ENCODE measurements at places on chromosomes 3 and 15.

- DNase-seq, result no peak
Observed at GRCh38 chr3:10522646-10523303, 17.4 kb upstream of the ATP2B2 start.

- no peak for DNase-seq
Observed at GRCh38 chr3:42037318-42037945, 53.7 kb upstream of the TRAK1 start.

- peak; percentile 70 for DNase-seq
Observed at GRCh38 chr3:69504232-69504631, 118.3 kb upstream of the FRMD4B start.

DNA sequence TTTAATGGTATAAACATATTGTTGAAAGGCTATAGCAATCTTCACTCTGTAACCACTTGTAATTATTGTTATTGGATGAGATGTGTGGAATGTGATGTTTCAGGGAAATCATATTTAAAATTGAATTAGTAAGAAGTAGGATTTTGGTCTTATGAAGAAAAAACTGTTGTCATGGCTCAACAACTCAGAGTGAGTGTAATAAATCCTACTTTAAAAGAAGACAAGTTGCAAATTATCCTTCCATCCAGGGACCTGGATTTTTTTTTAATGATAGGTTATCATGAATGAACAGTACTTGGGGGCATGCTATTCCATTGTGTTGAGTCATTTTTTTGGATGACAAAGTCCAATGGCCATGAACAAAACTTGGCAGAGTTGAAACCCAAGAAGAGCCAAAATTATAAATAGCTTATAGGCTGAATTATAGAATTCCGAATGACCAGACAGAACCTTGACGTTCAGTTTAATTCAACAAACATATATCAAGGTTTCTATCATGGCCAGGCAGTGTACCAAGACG, 625.5 kb upstream of the ZNF717 start:
- peak; percentile 40 for DNase-seq

DNA sequence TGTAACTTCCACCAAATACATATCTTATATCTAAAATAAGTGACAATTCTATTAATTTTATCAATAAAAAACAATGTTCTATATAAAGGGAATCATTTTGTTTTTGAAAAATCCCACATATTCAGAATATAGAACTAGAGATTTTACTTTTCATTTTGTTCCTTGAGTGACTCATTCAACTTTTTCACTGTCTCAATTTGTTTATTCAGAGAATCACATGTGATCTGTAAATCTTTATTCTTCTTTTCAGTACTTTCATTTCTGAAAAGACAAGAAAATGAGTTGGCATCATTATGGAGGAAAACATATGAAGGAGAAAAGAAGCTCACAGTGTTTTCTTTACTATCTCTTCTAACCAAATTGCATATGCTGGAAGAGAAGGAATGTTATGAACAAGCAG, 35.0 kb downstream of the CIP2A start:
- DNase-seq, result no peak

GRCh38 chr3:124772081-124772831, 42.0 kb downstream of the UMPS start:
- peak; percentile 54 for DNase-seq

DNA sequence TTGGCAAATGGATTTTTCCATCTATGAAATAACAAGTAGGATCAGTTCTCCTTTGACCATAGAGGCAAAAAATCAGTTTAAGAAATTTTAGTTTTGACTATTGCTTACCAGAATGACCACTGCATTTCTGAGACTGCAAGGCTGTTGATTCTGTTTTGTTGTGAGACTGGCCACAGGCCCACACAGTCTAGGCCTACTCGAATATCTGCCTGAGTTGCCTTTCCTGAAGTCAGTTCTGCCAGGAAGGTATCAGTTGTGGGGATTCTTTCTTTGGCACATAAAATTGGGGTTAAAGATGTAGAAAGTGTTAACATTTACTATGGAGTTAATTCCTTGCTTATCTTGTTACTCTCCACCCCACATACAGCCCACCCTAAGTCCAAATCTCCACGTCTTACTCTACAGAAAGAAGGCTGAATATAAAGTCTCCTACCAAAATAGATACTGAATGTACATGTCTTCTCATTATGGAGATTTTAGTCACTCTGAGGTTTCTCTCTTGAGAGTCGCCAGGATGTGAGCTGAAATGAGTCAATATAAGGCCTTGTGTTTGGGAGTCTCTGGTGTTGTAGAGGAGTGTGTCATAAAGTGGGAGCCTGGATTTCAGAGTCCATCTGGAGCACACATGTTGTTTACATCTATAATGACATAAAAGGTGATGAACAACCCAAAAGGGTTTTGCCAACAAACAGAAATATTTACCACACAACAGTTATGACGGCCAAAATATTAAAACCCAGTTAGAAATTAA, 45.0 kb upstream of the WWTR1 start:
- peak; percentile 96 for DNase-seq

DNA sequence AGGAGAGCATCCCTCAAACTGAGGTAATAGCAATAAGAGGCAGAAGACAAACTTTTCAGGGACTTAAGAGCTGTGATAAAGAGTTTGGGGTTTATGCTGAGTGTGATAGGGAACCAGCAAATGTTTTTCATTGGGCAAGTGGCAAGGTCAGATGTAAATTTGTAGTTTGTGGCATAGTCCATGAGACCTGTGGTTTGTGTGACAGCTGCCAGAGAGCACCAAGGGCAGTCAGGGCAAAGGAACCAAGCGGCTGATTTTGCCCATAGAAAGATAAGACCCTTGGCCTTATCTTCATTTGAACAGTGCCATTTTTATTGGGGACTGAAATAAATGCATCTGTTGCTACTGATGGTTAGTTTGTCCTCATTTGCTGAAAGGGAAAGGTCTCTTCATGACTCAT, 220.3 kb downstream of the LRRN1 start:
- no peak for DNase-seq

DNA sequence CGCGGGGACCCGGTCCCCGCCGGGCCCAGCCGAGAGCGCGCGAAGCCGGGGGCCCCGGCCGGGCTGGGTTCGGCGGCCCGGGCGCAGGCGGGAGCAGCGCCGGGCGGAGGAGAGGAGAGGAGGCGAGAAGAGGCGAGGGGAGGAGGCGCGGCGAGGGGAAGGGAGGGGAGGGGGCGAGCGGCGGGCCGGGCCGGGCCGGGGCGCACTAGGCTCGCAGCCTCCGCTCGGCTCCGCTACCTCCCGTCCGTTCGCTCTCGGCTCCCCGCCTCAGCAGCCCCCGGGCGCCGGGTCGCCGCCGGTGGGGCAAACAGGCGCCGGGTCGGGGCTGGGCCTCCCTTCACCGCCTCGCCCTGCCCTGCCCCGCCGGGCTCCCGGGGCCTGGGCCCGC, 351 bp downstream of the INSYN1 start:
- peak; percentile 8 for DNase-seq

- peak; percentile 46 for DNase-seq
Observed at GRCh38 chr15:101288905-101289513, 6.0 kb downstream of the SNRPA1 start.

GRCh38 chr3:134155446-134155845, 95.2 kb downstream of the RYK start:
- no peak for DNase-seq

- DNase-seq, result no peak
Observed at GRCh38 chr3:30685267-30685667, 78.9 kb downstream of the TGFBR2 start.

GRCh38 chr3:177538048-177538749, 340.9 kb upstream of the TBL1XR1 start:
- peak; percentile 47 for DNase-seq

GRCh38 chr15:51575775-51576174, 46.8 kb downstream of the DMXL2 start:
- no peak for DNase-seq

- DNase-seq, result peak; percentile 90
Observed at GRCh38 chr3:177633671-177634207, 436.5 kb upstream of the TBL1XR1 start.

GRCh38 chr3:9301798-9302197, 52.4 kb upstream of the SRGAP3 start:
- DNase-seq, result no peak

GRCh38 chr15:75131269-75131643, 70.4 kb upstream of the C15orf39 start:
- DNase-seq, result no peak

- DNase-seq, result no peak
Observed at GRCh38 chr15:39735120-39735717, 47.4 kb downstream of the FSIP1 start.

GRCh38 chr3:111582120-111582474, 13.0 kb downstream of the ZBED2 start:
- DNase-seq, result peak; percentile 93

- DNase-seq, result no peak
Observed at GRCh38 chr15:74062671-74063070, 19.7 kb downstream of the GOLGA6A start.

- DNase-seq, result no peak
Observed at GRCh38 chr3:151200586-151200985, 2.4 kb downstream of the GPR171 start.

DNA sequence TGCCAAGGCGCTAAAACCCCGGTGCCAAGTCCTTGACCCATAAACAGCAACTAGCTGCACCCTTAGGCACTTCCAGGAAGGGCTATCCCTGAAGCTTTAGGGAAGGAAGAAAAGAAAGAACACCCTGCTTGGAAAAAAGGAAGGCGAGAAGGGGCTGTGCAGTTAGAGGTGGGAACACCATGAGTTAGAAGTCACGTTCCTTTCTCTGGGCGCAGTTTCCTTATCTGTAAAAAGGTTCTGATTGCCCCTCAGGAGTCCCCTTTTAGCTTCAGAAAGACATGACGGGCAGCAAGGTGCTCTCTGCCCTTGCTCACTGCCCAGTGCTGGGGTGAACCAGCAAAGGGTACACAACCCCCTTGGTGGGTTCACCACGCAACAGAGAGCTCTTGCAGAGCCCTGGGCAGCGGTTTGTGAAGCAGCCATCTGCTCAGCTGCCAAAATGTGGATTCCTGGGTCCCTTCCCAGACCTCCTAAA, 798 bp downstream of the GCHFR start:
- DNase-seq, result no peak

GRCh38 chr3:174247687-174248152, 611.4 kb upstream of the NAALADL2 start:
- DNase-seq, result no peak

GRCh38 chr3:20974396-20974795, 776.6 kb downstream of the ZNF385D start:
- no peak for DNase-seq

GRCh38 chr15:98142572-98142971, 182.1 kb downstream of the ARRDC4 start:
- no peak for DNase-seq

DNA sequence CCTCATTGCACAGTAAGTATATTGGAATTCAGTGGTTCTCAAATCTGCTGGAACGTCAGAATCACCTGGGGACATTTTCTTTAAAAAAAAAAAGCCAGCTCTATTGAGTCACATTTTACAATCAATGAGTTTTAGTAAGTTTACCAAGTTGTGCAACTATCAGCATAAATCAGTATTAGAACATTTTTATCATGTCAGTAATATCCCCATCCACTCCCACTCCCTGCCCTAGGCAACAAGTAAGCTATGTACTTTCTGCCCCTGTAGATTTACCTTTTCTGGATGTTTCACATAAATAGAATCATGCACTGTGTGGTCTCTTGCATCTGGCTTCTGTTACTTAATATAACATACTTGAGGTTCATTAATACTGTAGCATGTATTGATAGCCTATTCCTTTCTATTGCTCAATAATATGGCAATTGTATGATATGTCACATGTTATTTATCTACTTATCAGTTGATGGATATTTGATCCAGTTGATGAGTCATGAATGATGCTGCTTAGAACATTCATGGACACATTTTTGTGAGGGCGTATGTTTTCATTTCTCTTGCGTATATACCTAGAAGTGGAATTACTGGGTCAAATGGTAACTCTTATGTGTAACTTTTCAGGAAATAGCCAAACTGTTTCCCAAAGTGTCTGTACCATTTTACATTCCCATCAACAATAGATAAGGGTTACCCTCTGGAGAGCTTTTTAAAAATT, 180.5 kb downstream of the THSD4 start:
- DNase-seq, result peak; percentile 89

DNA sequence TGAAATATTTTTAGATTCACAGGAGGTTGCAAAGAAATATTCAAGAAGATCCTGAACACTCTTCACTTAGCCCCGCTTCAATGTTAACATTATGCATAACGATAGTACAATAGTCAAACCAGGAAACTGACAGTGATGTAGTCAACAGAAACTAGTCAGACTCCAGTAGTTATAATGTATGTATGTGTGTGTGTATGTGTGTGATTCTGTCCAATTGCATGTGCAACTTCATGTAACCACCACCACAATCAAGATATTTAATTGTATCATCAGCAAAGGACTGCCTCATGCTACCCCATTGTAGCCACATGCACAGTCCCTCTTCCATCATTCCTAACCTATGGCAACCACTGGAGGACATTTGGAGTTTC, 77.9 kb downstream of the APBA2 start:
- DNase-seq, result no peak

DNA sequence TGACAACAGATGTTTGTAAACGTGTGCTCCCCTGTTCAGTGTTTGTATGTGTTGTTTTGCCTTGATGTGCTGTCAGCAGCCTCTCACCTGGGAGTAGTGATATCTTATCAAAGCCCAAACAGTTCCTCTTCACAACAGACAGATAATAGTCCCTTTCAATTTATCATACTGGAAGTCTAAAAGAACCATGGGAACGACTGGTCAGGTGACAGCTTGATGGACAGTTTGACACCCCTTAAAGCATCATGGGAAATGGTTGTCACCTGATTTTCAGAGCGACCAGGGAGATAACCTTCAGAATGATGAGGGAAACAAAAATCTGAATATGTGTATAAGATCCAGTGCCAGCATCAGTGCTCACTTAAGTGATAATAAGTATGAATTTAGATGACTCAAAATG, 146.3 kb upstream of the SOX2 start:
- DNase-seq, result no peak

DNA sequence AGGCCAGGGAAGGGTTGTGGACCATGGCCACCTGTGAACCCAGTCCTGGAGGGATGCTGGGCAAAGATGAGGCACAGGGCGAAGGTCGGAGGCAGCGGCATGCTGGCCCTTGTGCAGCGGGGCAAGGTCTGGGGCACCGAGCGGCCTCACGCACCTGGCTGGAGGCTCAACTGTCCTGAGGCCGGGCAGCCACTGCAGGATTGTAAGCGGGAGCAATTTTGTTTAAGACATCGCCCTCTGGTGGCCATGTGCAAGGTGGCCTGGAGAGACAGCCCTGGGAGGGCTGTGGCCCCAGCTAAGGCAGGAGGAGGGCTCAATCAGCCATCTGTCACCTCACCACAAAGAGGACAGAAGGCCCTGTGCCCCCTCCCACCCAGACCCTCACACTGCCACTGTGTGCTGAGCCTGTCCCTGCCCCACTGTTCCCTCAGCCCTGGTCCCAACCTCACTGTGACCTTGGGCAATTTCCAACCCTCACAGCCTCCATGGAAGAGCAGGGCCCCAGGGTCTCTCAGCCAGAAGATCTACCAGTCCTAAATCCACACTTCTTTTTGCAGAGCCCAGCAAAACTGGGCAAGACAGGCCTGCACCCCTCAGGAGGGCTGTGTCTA, 46.2 kb downstream of the TPRA1 start:
- peak; percentile 38 for DNase-seq

DNA sequence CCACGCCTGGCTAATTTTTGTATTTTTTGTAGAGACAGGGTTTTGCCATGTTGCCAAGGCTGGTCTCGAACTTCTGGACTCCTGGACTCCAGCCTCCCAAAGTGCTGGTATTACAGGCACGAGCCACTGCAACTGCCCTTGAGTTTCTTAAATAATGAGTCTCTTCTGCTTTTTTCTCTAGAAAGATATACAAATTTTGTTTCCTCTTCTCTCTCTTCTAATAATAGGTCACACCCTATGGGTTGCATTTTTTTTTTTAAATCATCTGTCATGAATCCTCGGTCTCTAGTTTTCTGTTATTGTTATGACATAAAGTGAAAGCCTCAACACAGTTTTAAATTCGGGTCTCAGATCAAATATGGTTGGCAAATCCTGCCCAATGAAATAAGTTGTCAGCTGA, 111.2 kb downstream of the IL12A start:
- no peak for DNase-seq
